ENCODE measurements at places on chromosomes 3 and 15. TPM values are rescaled to one million over a fixed set of nuclear protein-coding genes. Genes with fewer than 3 reads are reported as not detected.

GRCh38 chr15:58459045-58459444, 27.3 kb downstream of the LIPC start:
- DNase-seq: no peak

DNA sequence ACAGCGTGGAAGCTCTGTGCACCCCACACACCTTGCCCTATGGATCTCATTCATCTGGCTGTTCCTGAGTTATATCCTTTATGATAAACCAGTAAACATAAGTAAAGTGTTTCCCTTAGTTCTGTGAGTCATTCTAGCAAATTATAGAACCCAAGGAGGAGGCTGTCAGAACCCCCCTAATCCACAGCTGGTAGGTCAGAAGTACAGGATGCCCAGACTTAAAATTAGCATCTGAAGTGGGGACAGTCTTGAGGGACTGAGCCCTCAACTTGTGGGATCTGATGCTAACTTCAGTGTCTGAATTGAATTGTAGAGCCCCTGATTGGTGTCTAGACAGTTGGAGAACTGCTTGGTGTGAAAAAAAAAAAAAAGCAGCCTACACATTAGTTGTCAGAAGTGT, 75.1 kb downstream of the B3GNT5 start:
- no peak for DNase-seq

GRCh38 chr3:137647179-137647578, 116.9 kb upstream of the SOX14 start:
- DNase-seq: no peak

HESX1 gene
- total RNA-seq: not detected

DIPK2A gene
- total RNA-seq: 21.7 TPM

DNA sequence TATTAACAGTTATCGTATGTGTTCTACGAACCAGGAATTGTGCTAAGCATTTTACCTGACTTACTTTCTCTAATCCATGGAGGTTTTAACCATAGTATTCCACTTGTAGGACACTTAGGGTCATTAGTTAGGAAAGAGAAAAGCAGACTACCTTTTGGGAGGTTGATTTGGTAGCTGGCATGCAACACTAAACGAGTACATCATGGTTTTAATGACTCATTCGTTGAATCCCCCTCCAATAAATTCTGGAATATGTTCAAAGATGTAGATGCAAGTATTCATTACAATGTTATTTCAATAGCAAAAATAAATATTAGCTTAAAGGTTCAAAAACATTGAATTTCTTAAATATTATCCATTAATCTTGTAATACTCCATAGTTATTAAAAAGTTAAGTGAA, 162.5 kb downstream of the FMN1 start:
- DNase-seq: no peak

DNA sequence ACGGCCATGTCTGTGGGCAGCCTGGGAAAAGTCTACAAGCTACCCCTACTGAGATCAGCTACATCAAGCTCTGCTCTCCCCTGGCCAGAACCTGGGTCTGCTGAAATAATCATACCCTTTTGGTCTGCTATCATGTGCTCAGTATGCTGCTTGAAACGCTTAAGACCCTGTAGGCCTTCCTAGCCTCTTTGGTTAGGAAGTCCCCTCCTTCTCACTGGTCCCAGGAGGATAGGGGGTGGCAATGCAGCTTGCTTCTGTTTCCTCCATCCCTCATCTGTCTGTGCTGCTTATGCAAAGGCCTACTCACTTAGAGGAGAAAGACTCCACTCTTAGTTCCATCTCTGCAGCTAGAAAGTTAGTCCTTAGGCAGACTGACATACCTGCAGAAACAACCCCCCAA, 118.2 kb upstream of the RASGRP1 start:
- DNase-seq: no peak

AHSG gene
- total RNA-seq: not detected

GRCh38 chr3:134666466-134666865, 15.6 kb upstream of the KY start:
- DNase-seq: no peak

DNA sequence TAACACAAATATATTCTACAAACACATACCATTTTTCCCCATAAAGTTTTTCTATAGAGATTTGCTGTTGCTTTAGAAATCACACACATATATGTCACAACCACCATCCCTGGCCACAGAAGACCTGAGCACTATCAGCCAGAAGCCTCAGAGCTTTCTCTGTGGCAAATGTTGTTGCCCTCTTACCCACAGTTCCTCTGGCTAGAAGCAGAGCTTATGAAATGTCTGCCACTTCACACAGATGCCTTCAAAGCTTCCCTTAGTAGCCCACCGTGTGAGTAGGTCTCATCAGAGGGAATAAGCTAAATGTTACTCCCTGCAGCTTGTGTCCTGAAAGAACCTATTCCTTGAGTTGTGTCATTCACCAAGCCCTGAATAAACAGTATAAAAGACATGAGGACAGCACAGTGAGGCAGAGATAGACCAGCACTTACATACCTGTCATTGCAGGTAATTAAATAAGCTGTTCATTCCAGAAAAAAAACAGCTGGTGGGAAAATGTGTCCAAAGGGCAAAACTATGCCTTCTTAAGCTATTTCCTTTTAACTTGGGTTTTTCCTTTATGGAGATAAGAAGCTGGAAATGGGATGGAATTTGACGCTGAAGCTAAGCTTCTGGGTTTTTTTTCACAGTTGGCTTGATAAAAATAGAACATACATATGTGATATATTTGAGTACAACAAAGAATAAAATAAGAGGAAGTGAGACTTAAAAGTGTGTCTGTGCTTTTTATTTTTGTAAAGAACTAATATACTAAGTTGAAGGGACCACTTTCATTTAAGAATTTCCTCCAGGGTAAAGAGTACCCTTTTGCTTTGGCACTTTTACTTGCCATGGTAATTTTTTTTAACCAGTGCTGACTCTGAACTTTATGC, 391.4 kb downstream of the KCNH8 start:
- no peak for DNase-seq

NR1I2 gene
- total RNA-seq: 0.62 TPM

All from naive thymus-derived CD4-positive, alpha-beta T cell (primary cell).